ENCODE measurements at places on chromosomes 3 and 15.
A peak's percentile ranks its signal among the peaks of the same experiment; 100 is the strongest.

GRCh38 chr3:170809007-170809974, 60.7 kb downstream of the RPL22L1 start:
- peak; percentile 42 for DNase-seq

- DNase-seq, result no peak
Observed at GRCh38 chr3:45180899-45181298, 34.7 kb upstream of the CDCP1 start.

DNA sequence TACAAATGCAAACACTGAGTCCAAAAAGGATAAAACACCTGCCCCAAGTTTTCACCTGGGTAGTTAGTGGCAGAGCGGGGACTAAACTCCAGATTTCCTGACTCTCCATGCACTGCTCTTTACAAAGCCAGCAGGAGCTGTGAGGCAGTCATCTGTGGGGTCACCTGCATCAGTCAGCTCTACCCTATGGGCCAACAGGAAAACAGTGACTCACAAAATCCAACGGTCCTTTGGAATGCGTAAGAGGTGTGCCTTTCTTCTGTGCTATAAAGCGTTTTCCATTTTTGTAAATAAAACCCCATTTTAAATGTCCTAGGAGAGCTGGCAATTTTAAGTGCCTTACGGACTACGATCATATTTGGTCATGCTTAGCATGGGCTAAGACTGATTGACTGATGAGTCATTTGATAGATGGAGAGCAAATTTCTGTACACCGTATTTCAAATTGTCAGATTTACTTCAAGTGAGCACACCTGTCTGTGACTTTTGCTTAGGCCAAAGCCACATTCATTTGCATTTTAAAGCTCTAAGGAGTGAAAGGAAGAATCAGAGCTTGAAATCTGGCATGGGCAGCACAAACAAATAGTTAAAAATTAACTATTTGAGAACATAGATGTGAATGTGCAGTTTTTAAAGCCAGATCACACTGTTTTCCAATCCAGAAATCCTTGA, 4.4 kb upstream of the COL8A1 start:
- DNase-seq, result no peak

DNA sequence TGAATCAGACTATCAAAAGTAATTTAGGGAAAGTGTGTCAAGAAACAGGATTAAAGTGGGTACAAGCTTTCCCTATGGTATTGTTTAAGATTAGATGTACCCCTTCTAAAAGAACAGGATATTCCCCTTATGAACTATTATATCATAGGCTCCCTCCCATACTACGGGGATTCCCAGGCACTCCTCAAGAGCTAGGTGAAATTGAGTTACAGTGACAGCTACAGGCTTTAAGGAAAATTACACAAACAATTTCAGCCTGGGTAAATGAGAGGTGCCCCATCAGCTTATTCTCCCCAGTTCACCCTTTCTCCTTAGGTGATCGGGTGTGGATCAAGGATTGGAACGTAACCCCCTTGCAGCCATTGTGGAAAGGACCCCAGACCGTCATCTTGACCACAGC, 240.8 kb upstream of the CNTN6 start:
- DNase-seq, result no peak

- DNase-seq, result no peak
Observed at GRCh38 chr15:70210528-70210927, 112.8 kb upstream of the TLE3 start.

- DNase-seq, result no peak
Observed at GRCh38 chr15:98682992-98683701, 34.8 kb downstream of the IGF1R start.

DNA sequence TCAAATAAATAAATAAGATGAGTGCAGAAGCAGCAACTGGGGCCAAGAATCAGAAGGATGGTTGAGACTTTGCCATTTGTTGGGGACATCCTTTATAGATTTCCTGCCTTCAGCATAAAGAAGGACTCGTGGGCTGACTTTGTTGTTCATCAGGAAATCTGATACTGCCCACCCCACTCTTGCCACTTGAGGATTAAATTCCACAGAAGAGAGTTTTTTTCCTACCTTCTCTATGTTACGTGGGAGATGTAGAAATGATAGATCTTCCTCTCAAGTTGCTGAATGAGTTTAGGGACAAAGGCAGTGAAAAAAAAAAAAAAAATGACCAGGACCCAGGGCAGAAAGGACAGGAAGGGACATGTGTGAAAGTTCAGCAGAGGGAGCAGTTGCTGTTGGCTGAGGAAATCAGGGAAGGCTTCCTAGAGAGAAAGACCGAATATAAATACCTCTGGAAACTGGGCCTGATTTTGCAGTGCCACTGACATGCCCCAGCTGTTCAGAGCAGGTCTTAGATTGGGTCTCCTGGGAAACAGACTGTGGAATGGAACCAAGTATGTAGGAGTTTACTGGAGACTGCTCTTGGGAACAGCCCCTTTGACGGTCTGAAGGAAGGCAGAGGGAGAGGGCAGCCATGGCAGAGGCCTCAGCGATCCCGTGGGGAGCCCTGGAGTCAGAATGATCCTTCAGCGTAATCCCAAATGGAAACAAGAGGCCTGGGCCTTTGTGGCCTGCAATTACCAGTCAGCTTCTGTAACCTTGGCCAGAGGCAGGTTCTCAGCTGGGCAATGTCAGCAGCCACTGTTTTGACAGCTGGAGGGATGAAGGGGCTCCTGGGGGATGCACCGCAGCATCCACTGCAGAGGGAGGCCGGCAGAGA, 50.9 kb downstream of the C3orf20 start:
- DNase-seq, result no peak

GRCh38 chr15:68608206-68608843, 29.5 kb downstream of the CORO2B start:
- DNase-seq, result no peak

DNA sequence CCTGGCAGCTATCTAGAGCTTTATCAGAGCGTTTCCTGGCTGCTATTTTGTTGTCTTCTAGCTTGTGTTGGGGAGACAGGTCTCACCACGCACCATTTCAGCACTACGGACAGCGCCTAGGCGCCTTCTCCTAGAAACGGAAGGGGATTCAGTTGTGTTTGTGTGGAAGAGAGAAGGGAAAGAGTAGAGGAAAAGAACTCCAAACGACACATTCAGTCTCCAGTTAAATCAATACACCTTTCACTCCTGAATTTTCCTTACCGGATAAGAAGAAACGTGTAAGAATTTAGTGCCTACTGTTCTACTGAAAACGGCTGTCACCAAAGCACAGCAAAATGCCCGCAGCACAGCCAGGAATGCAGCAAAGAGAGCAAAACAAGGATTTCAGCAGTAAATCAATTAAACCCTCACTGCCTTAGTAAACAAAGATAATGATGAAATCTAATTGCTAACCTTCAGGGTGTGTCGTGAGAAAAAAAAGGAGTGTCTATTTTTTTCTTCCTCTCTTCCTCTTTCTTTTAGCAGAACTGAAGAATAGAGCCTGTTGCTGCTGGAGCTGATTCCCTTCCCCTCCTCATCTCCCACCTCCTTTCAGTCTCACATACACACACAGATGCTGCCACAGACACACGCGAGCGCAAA, 412 bp upstream of the CTXN2 start:
- no peak for DNase-seq

- peak; percentile 47 for DNase-seq
Observed at GRCh38 chr15:84654689-84655453, 788 bp upstream of the WDR73 start.

DNA sequence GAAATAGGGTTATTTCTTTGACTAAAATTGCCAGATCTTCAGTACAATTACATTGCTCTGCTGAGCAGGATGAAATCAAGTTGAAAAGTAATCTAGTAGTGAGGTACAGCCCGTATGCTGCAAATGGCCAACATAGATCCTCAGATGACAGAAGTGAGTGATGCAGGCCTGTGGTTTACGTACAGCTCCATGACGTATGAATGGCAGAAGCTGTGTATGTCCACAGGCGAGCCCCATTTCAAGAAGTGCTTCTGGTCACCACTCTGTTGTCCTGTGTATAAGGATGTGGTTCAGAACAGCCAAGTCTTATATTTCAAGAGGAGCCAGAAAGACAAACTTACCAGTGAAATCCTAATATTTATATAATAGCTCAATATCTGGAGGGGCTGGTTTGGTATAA, 9.2 kb downstream of the CD86 start:
- DNase-seq, result no peak

DNA sequence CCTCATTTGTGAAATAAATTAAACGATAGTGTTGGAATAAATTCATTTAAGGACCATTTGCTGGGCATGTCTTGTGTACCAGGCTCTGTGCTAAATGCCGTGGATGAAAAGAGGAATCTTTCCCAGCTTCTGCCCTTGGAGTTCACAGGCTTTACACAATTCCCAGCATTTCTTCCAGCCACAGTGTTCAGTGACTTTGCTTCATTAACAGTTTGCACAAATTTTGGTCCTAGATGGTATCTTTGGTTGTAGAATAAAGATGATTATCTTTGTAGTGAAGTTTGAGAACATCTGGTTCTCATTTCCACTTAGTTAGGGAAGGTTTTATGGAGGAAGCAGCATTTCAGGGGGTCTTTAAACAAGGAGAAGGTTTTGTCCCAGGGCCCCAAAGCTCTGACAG, 100.1 kb downstream of the LRTM1 start:
- DNase-seq, result no peak

GRCh38 chr3:171813897-171814460, 3.7 kb upstream of the PLD1 start:
- no peak for DNase-seq

- no peak for DNase-seq
Observed at GRCh38 chr3:108509263-108509662, 1.1 kb downstream of the MYH15 start.

- DNase-seq, result peak; percentile 4
Observed at GRCh38 chr15:79440355-79440908, 8.3 kb downstream of the MINAR1 start.

- no peak for DNase-seq
Observed at GRCh38 chr3:4988983-4989834, 10.0 kb downstream of the BHLHE40 start.

DNA sequence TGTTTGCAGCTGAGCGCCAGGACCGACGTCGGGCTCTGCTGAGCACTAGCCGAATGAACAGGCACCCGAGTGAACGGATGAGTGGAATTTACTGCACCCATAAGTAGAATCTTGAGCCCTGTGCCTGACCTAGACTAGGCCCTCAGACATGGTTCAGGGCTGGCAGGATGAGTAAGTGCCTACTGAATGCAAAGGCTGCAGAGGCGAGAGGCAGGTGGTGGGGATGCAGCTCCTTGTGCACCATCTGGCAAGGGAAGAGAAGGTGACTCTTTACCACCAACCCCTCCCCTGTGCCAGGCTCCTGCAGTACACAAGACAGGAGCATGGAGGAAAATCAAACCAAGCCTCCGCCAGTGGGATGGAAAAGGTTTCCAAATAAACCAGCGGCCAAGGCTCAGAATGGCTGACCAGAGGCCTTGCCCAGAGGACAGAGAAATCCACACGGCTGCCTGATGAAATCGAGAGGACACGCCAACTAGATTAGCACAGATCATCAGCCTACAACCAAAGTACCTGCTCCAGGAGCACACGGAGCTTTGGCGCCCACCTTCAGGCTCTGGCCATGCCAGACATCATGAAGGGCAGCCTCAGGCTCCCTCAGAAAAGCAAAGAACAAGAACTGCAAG, 141.7 kb upstream of the IQSEC1 start:
- DNase-seq, result no peak

DNA sequence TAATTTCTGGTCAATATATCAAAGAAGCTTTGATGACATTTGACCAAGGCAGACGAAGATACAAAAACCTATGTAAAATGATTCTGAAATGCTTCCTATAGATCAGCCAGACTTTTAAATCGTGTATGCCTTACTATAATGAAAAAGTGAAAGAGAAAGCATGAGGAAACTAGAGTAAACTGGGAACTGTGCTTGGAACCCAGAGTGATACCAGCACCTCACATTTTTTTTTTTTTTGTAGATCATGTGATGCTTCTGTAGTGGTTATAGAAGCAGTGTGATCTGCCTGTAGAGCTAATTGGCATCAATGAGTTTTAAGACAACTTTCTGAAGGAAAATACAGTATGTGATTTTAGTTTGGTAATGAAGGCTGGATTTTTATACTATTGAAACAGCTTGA, 150.7 kb downstream of the NLGN1 start:
- no peak for DNase-seq

DNA sequence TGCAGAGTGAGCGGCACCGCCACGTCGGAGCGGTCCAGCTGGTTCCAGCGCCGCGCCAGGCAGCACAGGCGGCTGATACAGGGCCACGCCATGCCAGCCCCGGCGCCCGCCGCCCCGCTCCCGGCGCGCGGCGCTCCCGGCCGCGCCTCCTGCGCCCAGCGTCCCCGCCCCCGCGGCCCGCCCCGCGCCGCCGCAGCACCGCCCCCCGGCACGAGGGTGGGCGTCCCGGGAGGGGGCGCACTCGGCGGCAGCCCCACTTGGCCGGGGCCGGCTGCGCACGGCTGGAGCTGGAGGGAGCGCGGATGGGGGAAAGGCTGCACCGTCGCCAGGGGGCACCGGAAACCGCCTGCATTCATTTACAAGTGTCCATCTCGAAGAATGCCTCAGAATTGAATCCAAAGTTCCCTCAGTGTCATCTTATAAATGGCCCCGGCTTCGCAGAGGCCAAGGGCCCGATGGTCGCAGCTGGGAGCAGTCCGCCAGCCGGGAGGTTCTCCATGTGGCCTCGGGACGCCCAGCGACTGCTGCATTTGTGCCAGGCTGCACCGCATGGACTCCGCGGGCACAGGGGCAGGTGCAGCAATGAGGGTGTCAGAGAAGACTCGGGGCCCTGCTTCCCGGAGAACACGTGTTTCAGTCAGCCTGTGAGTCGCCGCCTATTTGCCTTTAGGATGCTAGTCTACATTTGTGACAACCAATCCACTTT, at the start of gene MAP6D1:
TSS of gene MAP6D1 (minus strand) at position 122 of the 706 bp plus-strand sequence. CDS start at position 92, 30 bp downstream.
- DNase-seq, result peak; percentile 17

DNA sequence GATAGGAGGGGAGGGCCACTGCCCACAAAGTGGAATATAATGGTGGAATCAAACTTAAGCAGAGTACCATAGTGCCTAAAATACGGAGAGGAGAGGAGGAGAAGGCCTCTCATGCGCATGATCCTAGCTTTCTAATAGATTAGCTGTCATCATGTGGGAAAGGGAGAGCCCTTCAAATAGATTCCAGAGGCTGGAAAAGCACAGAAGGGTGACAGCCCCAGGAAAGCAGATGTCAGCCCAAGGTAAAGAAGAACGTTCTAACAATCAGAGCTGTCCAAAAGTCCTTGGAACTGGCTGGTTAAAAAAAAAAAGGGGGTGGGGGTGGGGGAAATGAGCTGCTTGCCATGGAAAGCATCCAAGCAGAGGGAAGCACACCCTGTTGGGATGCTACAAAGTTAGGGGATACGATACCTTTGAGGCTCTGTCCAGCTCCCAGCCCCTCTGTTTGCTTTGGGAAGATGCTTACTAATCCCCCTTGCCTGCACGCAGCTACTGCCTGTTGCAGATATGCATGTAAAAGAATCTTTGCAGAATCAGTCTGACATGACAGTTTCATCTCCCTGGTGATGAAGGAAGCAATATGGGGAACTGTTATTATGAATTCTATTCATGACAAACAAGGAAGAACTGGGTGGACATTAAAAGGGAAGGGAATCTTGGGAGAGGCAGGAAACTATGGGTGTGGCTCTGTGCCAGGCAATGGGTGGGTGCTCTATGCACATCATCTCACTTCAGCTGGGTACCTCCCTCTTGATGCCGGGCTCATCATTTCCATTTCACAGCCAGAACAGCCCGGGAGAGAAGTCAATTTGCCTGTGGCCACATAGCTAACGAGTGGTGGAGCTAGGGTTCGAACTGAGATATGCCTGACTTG, 10.1 kb upstream of the LMCD1 start:
- no peak for DNase-seq

Measured in DMS153 (cell line).